Brain microvascular endothelial cell (primary cell): ENCODE measurements at places on chromosomes 3 and 15.

DNA sequence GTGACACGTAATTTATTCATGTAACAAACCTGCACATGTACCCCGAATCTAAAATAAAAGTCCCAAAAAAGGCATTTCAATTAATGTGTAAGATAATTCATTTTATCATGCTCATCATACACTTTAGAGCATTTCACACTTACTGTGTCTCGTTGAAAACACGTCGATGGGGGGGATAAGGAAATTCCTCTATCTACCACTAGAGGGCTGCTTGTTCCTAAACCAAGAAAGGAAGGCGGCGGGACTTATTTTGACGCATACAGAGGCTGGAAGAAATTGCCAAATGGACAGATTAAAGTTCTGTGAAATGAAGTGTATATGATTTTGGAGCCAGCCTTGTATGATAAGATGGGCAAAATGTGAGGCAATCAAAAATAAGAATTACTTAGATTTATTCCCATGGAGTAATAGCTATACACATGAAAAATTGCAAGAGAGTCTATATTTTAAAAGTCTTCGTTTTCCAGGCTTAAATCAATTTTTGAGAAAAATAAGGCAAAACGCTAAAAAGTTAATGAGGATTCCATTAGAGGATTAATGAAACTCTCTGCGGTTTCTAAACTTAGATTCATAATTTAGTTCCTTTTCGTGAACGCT, 346.8 kb downstream of the CNTN3 start:
- peak; percentile 49 for DNase-seq

GRCh38 chr3:29976871-29977270, 629.5 kb upstream of the TGFBR2 start:
- no peak for DNase-seq

GRCh38 chr15:79102595-79102994, 12.0 kb upstream of the RASGRF1 start:
- DNase-seq = no peak

DNA sequence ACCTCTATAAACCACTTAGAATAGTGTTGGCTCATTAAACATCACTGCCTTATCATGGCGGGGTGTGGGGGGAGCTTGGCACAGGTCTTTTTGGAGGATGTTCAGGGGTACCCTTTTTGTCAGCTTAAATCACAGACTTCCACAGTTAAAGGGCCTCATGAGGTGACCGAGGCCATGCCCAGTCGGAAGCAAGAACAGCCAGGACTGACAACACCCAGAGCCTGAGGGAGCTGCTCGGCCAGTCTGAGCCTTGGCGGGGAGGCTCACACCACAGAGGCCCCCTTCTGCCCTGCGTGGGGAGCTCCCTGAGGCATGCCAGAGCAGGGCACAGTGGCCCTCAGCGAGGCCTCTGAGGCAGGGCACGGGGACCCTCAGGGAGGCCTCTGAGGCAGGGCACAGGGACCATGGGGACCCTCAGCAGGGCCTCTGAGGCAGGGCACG, 49.5 kb downstream of the UMPS start:
- DNase-seq = no peak

DNA sequence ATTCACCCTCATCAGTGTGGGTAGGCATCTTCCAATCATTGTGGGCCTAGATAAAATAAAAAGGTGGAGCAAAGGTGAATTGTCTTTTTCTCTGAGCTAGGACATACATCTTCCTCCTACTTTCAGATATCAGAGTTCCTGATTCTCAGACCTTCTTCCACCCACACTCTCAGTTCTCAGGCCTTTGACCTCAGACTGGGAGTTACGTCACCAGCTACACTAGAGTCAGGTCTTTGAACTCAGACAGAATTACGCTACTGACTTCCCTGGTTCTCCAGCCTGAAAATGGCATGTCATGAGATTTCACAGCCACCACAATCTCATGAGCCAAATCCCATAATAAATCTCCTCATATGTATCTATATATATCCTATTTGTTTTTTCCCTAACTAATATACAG, 39.0 kb downstream of the STRIT1 start:
- DNase-seq = no peak

DNA sequence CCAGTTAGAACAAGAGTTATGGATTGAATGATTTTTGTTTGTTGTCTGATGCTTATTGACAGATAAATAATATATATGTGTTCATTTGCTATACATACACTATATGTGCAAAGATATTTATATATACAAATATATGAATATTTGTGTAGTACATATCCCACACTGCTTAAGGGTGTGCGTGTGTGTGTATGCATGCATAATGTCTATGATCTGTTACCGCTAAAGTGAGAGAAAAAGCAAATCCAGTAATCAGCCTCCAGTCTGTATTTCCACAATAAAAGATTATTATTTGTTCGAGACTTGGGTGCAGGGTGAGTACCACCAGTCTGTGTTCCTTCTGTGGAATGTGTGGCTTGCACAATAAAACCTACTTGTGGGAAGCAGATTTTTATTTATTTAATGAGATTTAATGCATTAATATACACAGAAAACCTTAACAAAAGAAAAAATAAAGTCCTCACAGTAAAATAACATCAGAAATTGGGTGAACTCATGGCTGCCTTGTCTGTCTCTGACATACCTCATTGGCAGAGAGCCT, 366.0 kb upstream of the TBL1XR1 start:
- DNase-seq = no peak

DNA sequence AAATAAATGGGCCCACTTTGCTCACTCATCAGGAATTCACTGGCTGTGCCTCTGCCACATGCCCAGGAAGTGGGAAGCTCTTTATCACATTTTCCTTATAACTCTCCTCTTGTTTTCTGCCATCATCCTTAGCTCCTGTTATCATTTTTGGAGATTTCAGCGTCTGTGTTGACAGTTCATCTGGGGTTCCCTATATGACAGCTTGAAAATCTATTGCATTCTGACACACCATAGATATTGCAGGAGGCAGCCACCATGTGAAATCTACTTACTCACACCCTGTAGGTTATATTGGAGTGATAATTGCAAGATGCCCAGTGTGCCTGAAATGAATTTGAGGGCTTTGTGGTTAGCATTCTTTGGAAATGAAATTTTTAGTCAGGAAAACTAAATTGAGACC, 132.9 kb downstream of the RYR3 start:
- no peak for DNase-seq

GRCh38 chr3:80050826-80051601, 283.2 kb upstream of the ROBO1 start:
- DNase-seq = no peak

DNA sequence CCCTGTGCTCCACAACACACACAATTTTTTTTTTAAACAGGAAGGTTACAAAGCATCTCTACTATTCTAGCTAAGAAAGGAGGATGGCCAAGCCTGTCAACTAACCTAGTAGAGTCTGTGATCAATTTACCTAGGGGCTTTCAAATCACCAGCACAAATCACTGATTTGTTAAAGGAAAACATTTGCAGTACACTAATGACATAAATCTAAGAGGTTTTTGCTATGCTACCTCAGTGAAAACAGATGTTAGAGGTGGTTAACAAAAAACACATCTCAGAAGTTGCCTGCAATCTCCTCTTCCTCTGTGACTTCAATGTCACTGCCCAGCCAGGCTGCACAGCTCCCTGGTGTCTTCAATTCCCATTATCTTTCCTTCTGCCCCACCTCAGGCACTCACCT, 72.0 kb downstream of the RAD18 start:
- no peak for DNase-seq

GRCh38 chr15:85849946-85850345, 55.2 kb upstream of the KLHL25 start:
- DNase-seq = no peak

- no peak for DNase-seq
Observed at GRCh38 chr3:113625834-113626233, 70.6 kb downstream of the USF3 start.

DNA sequence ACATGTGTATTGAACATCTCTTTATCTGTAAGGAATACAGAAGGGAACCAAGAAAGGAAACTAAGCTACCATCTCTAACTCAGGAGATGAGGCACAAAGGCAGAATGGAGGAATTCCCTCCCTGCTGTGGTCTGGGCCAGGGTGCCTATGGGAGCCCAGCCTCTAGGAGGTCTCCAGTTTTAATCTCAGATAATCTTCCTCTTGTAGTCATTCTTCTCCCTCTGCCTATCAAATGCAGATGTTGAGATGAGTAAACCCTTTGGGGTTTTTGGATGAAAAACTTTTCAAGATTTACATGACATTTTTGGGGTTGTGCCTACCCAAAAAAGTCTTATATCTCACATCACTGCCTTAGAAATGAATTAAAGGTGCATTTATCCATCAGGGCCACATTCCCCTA, 23.3 kb downstream of the SCG5 start:
- no peak for DNase-seq

DNA sequence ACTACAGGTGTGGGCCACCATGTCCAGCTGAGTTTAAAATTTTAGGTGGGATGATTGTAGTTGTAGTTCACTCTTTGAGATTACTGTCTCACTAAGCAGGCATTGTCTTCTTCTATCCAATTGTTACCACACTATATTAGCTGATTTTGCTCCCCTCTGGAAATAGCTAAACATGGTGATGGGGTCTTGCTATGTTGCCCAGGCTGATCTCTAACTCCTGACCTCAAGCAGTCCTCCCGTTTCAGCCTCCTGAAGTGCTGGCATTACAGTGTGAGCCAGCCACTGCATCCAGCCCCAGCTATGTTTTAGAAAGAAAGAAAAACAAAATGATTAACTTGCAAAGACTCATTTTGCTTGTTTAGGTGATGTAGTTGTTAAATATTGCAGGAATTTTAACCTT, 30.6 kb downstream of the YEATS2 start:
- DNase-seq = no peak

- DNase-seq = peak; percentile 25
Observed at GRCh38 chr3:183188895-183189462, 26.4 kb upstream of the LAMP3 start.

DNA sequence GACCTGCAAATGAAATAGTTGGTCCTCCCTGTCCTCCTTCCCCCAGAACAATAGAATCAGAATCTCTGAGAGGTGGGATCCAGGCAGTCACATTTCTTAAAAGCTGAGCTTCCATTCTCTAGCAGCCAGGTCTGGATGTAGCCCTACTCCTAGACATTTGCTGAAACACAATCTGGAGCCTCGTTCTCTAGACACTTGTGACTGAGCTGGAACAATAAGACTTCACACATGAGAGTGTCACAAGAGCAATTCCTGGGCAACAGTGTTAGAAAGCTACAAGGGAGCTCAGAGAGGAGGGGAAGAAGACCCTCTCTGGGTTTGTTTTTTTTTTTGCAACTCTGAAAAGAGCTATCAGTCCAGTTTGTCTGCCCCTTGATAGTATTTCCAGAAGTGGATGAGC, 14.5 kb downstream of the CORO2B start:
- no peak for DNase-seq

DNA sequence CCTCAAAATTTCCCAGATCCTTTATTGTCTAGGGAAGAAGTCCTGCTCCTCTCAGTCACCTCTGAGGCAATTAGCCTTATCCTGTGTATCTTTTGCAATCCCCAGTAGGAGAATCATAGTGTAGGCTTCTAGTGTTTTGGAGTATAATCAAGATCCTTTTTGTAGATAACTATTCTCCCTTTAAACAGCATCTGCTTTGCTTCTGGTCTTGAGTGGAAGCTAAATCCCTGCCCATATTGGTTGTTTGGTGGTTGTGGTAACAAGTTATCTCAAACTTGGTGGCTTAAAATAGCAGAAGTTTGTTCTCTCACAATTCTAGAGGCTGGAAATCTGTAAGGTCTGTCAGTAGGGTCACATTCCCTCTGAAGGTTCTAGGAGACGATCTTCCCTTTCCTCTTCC, 217.5 kb upstream of the RASGRP1 start:
- no peak for DNase-seq

GRCh38 chr3:102224171-102224570, 210.6 kb upstream of the ZPLD1 start:
- peak; percentile 48 for DNase-seq

- no peak for DNase-seq
Observed at GRCh38 chr3:178393146-178393545, 143.1 kb upstream of the KCNMB2 start.

DNA sequence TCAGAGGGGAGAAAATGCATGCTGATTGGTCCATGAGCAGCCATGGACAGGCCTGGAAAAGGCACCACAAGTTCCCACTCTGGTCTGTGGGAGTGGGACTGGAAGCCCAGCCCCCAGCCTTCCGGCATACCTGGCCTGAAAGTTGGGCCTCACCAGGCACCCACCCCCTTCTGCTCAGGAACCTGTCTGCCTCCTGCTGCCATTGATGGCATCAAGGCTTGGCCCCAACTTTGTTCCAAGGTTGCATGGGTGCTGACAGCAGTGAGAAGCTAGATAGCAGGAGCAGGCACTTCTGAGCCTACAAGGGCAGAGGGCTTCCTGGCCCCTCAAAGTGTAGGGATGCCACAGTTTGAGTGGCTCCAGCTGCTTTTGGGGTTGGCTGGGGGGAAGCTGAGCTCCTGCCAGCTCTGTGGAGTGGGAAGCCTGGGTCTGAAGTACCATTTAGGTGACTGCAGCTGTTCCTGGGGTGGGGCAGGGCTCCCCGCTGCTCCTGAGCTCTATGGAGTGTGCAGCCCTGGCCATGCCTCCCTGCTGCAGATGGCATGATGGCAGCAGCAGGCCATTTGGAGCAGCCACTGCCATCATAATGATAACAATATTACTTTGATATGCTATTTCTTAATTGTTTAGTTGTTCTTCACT, 1054.1 kb upstream of the GBE1 start:
- no peak for DNase-seq

DNA sequence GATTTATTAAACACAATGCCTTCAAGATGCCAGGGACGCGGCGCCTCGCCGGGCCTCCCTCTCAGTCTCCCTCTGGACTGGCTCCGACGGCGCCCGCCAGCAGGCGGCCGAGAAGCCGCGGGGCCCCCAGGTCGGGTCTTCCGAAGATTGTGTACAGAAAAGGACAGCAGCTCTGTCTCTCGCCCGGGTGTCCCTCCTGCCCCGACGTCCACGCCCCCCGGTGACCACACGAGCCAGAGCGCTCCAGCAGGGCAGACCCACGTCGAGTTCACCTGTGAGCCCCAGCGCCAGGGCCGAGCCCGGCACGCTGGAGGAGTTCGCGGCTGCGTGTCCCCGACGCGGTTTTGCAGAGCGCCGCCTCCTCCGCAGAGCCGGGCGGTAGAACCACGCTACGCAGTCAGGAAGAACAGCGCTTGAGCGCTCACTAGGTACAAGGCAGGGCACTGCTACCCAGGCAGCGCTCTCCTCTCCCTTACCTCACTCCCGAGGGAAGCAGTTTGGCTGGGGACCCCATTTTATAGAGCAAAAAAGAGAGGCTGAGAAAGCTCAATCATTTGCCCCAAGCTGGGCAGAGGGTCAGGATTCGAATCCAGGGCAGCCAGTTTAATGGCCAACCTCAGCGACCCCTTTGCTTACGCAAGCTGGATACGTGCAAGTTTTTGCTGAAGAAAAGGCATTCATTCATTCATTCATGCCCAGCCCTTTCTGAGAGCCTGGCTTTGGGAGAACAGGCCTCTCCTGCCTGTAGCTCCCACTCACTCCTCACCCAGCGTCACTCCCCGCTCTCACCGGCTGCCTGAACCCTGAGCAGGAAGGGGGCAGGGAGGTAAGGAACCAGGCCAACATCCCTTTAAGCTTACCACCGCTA, 3.0 kb upstream of the TLE3 start:
- peak; percentile 59 for DNase-seq

DNA sequence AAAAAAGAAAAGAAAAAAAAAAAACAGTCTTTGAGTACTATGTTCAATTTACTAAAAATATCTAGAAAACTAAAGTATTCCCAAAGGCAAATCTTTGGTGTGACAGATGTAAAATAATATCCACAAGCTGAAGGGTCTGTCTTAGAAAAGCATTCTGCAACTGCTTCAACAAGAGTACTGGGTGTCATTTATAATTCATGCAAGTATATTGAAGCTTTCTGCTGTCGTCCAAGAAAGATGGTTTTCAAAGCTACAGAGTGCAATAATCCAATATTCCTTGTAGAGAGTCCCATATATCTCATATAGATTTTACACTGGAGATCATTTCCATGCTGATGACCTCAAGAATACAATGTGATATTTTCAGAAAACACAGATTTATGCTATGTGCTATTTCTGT, 90.9 kb upstream of the SUCLG2 start:
- DNase-seq = no peak
